ENCODE measurements at places on chromosomes 5 and 9. TPM values are rescaled to one million over a fixed set of nuclear protein-coding genes. Genes with fewer than 3 reads are reported as not detected.

The OR1J2 gene
- total RNA-seq: not detected

The ANKRD55 gene
- 3.6 TPM for total RNA-seq

The KIF24 gene
- 4.7 TPM for total RNA-seq

The C9 gene
- total RNA-seq: 0.51 TPM

The PPIP5K2 gene
- 116 TPM for total RNA-seq

DNA sequence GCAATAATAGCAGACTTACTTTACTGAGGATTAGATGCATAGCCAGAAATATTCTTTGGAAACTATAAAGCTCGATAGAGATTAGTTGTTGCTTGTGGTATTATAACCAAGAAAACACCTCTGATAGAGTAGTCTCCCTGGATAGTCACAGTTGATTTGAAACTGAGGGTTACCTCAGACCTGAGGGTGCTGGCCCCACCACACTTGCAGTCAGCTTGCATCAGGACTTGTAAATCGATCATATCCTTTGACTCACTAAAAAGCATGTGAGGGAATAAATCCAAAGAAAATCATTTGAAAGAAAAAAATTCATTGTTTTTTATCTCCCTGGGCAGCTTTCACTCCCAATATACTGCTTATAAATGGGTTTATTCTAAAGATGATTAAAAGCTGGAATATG is 39.4 kb downstream of the GALNT12 start:
- no peak for DNase-seq

- DNase-seq: peak; percentile 46
Observed at GRCh38 chr5:139763930-139764791, 31.4 kb upstream of the PSD2 start.

DNA sequence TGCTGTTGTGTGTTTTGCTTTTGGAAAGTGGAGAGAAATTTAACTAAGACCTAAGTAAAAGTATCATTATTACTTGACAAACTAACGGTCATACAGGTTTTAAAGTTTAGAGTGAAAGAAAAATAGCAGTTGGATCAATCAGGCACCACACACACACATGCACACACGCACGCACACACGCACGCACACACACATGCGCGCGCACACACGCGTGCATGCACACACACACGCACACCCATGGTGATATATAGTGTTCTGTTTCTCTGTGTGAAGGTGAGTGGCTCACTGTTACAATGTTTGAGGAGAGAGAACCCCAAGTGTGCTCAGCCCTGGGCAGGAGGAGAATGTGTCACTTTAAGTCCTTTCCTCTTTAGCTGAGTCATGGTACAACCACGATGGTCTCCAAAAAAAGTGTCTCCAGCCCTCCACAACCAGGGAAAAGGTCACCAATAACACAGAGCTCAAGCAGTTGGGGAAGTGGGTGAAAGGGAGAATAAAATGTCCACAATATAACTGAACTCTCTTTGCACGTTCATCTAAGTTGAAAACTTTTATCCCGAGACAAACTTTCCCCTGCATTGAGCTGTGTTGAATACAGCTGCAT is 3.2 kb downstream of the ZNF366 start:
- DNase-seq: peak; percentile 57

DNA sequence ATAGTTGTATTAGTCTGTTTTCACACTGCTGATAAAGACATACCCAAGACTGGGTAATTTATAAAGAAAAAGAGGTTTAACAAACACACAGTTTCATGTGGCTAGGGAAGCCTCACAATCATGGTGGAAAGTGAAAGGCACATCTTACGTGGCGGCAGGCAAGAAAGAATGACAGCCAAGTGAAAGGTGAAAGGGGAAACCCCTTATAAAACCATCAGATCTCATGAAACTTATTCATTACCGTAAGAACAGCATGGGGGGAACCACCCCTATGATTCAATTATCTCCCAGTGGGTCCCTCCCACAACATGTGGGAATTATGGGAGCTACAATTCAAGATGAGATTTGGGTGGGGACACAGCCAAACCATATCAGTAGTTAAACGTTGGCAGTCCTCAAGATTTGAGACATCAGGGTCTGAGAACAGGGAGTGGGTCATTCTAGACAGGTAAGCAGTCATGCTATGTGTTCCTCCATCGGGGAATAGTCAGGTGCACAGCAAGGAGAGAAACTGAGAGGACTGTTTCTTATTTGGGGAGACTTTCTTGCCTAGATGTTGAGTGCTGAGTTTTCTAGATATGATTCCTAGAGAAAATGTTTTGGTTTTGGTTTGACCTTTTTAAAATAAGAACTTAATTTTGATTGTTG is 45.8 kb upstream of the ENTREP1 start:
- no peak for DNase-seq

DNA sequence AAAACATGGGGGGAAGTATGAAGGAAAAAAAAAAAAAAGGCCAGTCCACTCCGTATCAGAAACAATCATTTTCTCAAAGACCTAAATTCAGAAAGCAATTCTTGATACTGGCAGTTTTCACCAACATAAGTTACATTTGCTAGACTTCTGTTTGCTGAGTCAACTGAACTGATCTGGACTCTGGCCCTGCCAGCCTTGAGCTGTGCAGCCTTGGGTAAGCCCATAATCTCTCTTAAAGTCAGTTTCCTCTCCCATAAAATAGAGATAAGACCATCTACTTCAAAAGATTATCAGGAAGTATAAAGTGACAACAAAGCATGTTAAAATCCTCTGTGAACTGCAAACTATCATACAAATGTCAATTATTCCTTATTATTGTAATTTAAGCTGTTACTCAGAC is 106.8 kb downstream of the MAPKAP1 start:
- DNase-seq: no peak

DNA sequence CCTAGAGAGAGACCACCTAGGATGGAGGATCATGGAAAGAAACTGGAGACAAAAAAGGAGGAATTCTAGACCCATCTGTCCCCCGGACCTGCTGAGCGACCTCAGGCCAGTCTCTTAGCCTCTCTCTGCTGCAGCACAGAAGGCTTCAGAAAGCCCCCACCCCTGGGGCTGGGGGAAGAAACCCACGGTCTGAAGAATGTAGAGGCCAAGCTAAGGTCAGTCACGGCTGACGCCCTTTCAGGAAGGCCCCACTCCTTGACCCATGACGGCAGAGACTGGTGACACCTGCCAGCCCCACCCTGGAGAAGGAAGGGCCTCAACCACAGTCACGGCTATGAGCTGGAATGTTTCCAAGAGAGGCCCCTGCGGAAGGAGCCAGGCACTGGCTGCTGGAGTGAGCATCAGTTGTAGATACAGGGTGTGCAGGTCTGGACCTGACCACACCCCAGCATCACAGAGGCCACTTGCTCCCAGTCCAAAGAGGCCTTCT is 120.5 kb upstream of the BOD1 start:
- DNase-seq: peak; percentile 74

DNA sequence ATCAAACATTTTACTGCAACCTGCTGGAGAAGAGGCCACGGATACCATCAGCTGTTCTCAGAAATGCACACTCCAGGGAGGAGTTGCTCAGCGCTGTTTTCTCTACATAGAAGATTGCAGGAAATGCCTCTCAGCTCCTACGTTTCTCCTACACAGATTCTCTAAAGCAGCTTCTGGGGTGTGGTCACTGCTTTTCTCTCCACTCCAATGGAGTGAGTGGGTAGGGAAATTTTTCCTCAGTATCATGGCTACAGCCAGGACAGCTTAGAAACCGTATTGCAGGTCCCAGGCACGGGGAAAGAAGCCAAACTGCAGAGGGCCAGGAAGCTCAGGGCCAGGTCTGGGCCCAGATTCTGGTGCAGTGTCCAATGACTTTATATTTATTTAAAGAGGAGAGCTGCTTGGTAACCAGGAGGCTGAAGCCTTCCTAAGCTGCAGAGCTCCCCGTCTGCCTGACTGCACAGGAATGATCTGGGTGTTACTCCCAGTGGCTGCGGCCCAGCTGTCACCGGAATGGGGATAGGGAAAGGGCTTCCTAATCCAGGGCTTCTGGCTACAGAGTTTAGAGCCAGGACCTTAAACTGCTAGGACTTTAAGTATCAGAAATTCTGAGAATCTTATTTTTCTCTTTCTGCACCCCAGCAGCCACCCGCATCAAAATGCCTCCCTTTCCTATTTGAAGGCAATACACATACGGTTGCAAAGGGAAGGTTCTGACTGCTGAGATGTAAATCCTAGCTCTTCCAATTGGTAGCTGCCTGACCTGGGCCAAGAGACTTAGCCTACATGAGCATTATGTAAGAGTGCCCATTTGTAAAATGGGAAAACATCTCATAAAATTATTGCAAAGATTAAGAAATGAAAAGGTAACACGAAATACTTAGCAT is 1.4 kb upstream of the SPTAN1 start:
- peak; percentile 33 for DNase-seq

DNA sequence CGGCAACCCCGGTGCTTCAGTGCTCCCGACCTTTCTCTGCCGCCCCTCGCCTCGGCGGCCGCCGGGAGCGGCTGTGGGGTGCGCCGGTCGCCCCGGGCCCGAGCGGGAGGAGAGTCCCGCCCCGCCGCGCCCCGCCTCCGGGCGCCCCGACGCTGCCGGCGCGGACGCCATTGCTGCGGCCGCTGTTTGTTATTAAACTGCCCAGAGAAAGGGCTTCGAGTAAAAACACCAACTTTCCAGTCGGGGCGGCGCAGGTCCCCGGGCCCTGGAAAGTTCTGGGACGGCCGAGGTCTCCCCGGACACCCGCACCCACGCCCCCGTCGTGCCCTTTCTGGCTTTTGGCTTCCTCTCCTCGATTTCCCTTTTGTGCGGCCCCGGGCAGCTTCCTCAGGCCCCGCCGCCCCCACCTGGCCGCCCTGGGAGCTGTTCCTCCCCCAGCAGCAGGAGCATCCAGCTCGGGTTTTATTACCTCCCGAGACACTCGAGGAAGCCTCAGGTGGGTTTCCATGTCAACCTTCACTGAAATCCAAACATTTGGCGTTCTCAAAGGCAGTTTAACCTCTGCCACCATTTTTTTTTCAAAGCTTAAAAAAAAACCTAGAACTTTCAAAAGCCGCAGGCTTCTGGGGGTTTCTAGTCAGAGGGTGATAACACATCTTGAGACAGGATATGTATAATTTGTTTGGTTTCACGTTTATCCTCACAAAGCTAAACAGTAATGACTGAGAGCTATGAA is 334.4 kb downstream of the CWC27 start:
- DNase-seq: no peak

- no peak for DNase-seq
Observed at GRCh38 chr5:67475489-67475888, 278.9 kb upstream of the CD180 start.

DNA sequence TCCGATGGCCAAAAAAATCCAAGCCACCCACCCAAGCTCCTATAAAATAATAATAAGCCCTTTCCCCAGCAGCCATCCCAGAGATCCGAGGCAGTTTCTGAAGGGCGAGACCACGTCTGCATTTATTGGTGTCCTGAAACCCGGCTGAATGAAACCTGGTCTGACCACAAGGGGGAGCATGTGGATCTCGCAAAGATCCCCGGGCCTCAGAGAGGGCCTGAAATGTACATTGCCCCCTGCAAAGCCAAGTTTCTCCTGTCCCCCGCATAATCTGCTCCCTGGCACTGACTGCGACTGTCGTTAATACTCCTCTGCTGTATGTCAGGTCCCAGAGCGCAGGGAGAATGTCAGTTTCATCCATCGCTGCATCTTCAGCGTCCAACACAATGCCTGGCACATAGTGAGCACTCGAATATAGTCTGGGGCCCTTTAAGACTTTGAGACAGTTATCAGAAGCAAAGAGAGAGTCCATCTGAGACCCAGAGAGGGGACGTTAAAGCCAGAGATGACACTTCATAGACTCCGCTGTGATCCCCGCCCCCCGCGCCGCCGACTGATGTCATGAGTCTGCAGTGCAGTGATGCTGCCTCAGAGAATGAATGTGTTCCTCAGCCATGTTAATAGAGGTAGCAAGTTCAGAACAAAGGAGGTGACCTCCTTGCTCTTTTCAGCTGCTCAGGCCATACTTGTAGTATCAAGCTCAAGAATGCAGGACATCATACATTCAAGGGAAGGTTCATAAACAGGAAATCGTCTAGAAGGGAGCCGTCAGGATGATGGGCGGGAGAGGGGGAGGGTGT is 74.5 kb upstream of the BARHL1 start:
- DNase-seq: peak; percentile 79

- no peak for DNase-seq
Observed at GRCh38 chr5:13625616-13626198, 318.8 kb downstream of the DNAH5 start.

DNA sequence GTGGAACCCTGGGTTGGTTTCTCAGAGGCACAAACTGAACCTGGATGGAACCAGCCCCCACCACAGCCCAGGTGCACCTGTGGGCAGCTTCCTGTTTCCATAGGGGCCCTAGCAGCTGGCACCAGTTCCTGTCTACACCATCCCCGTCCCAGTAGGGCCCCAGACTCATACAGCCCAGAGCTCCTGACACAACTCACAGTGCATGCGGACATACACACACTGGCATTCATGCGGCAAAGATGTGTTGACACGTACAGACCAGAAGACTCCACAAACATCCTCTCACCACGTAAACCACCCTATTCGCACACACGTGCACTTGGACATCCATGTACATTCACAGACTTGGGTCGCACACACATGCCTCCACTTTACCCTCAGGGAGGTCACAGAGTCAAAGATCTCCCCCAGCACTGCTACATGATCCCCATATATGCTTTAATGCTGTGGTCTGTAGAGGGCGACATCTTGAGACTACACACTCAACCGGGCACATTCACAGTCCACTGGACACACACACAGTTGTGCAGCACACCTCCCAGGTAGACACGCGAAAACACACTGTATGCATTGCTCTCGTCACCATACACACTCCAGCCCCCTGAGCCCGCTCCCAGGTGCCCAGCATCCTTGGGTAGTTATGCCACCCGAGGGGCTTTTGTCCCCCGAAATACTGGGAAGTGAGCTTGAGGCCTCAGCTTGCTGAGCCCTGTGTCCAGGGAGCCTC is 22.4 kb downstream of the CXXC5 start:
- DNase-seq: no peak

- no peak for DNase-seq
Observed at GRCh38 chr9:70811638-70812037, 309.8 kb downstream of the TRPM3 start.
